ENCODE measurements at places on chromosomes 6 and 20.

- no peak for DNase-seq
These were observed 387.1 kb upstream of the FLRT3 start for GRCh38 chr20:14724468-14724867.

GRCh38 chr6:141482796-141483597 lies 649.7 kb upstream of the GJE1 start:
- DNase-seq, result no peak

GRCh38 chr6:51349857-51350256 lies 531.2 kb downstream of the TFAP2B start:
- DNase-seq, result no peak

GRCh38 chr20:53161073-53161472 lies 188.9 kb downstream of the TSHZ2 start:
- DNase-seq, result no peak

GRCh38 chr6:117072134-117072533 lies 193.2 kb upstream of the VGLL2 start:
- DNase-seq, result no peak

- DNase-seq, result no peak
These were observed 433 bp downstream of the QRSL1 start for GRCh38 chr6:106629859-106630163.

DNA sequence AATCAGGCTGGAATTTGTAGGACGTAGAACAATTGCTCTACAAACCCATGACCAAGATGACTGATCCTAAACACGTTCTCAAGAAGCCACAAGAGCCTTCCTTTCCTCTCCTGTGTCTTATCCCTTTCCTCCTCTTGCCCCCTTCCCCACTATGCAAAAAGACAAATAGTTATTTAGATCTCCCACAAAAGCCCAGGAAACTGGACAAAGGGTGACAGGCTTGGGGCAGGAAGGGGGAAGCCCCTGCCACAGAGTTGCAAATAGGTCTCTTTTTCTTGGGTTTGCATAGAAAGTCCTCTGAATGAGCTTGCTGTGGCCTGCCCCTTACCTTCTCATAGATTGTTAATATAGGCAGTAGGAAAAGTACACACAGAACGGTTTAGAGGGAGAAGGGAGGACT lies 377.1 kb upstream of the BTBD3 start:
- no peak for DNase-seq

- DNase-seq, result no peak
These were observed 3.9 kb upstream of the LY6G6D start for GRCh38 chr6:31711233-31711632.

- DNase-seq, result no peak
These were observed 80.4 kb downstream of the DACT2 start for GRCh38 chr6:168239044-168239773.

- no peak for DNase-seq
These were observed 78.8 kb upstream of the CDH4 start for GRCh38 chr20:61173267-61173666.

DNA sequence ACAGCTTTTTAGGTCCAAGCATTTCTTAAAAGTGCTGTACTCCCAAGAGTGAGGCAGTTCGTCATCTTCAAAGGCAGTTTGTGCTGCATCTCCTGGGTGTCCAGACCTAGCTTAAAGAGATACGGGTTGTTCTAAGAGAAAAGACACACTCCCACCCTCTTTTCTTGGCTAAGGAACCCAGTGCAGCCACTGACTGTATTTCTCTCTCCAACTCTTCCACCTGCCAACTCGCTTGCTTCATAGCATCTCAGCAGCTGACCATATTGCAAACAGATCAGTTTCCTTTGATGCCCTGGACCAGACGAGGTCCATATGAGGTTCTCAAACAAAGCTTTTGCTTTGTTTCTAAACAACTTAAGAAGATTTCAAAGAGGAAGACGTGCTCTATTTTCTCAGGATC lies 101.1 kb downstream of the ISM1 start:
- DNase-seq, result no peak

DNA sequence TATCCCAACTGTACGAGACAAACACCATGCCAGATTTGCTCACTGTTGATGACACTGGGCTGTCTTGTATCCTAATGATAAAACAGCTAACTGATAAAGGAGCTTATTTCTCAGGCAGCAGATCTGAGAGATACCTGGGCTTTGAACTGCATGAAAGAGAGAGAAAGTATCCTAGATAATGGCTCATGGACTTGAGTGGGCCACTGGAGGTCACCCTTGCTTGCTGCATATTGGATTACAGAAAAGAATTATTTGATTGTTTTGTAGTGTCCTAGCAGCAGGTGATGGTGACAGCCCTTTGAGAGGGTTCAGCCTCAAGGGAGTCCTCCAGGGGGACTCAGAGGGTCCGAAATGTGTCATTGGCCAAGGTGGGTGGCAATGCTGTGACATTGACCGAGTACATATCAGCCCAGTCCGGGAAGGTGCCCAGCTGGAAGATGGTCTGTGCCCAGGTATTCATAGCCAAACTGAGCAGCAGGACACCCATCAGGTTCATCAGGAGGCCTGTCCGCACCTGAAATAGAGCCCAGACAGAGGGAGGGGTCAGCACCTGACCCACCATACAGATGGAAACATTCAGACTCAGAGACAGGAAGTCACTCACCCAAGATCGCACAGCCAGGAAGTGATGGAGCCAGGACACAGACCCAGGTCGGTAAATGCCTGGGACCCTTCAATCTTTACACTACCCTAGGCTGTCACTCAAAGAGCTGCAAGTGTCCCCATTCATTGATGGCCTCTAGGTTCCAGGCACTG lies 9.4 kb upstream of the OCSTAMP start:
- no peak for DNase-seq

- DNase-seq, result no peak
These were observed 21.1 kb downstream of the PHACTR2 start for GRCh38 chr6:143698759-143699429.

GRCh38 chr6:125528621-125529041 lies 220.8 kb upstream of the HEY2 start:
- no peak for DNase-seq

- no peak for DNase-seq
These were observed at the start of gene RIPPLY2 for GRCh38 chr6:83853178-83854000. Gene RIPPLY2 (plus strand): TSS chr6:83853360. CDS start chr6:83853417, 57 bp downstream.

- no peak for DNase-seq
These were observed 329.1 kb downstream of the TFAP2B start for GRCh38 chr6:51147756-51148155.

- no peak for DNase-seq
These were observed 41.5 kb upstream of the ADGRF1 start for GRCh38 chr6:47083586-47084047.

DNA sequence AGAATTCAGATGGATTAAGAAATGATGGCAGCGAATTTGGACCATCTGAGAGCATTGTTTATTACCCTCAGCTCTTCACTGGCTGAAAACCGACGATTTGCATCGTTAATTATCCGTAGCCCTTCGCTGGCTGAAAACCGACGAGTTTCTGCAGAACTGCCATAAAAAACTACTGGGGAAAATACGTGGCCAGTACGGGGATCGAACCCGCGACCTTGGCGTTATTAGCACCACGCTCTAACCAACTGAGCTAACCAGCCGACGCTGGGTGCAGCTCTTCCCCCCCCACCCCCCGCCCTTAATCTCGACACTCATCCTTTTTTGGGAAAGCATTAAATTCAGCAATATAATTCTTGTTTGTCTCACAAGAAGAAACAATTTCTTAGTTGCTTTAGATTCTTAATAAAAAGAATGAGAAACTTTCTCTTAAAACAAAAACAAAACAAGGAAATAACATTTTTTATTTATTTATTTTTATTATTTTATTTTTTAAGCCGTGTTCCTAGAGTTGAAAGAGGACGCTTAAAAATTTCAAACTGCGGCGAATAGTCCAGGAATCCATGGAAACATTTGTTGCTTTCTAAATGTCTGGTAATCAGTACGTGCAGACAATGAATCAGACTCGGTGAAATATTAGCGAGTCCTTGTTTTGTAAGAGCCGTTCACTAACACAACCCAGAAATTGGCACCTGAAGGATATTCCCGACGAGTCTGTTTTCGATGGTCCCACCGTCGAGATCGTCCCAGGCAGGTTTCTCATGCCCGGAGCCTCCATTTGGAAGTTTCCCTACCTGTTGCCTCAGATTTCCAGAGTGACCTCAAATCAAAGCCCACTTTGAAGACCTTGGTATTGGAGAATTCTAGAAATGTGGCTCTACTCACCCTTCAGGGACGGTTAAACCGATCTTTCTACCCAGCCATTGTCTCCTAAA lies 27.8 kb downstream of the PRSS16 start:
- no peak for DNase-seq

DNA sequence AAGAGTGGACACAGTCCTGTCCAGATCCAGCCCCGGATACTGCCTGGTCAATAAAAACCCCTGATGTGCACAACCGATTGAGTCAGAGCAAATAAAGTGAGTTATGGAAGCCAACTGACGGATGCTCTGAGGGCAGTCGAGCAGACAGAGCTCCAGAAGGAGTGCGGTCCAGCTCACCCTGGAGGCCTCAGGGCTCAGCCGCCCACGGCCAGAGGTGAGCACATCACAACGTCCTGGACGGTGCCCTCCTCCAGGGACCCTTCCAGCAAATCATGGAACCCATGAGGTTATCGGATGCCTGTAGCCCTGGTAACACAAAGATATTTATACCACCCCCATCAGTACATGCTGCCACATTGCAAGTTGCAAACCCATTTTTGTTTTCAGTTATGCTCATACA lies 44.0 kb upstream of the SMOC2 start:
- no peak for DNase-seq

DNA sequence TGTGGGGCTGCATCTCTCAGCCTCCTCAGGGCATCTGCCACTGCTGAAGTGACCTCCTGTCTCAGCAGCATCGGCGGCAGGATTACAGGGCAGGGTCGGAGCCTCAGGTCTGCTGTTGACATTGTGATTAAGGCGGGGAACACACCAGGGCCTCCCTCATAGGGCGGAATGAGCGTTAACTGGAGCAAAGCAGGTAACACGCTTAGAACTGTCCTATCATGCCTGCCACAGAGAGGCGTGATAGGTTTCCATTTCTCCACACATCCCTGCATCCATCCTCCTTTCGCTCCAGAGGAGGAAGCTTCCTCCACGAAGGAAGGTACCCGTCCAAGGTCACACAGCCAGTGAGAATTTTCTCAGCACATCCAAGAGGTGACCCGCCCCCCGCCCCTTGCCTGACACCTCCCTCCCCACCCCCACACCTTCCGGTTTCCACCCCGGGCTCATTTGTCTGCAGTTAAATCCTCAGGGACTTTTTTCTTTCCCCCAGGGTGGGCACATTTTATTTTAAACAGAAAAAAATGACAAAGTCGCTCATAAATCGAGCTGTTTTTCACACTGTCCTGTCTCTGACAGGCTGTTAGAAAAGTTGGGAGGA lies 200.8 kb downstream of the TFAP2C start:
- no peak for DNase-seq

DNA sequence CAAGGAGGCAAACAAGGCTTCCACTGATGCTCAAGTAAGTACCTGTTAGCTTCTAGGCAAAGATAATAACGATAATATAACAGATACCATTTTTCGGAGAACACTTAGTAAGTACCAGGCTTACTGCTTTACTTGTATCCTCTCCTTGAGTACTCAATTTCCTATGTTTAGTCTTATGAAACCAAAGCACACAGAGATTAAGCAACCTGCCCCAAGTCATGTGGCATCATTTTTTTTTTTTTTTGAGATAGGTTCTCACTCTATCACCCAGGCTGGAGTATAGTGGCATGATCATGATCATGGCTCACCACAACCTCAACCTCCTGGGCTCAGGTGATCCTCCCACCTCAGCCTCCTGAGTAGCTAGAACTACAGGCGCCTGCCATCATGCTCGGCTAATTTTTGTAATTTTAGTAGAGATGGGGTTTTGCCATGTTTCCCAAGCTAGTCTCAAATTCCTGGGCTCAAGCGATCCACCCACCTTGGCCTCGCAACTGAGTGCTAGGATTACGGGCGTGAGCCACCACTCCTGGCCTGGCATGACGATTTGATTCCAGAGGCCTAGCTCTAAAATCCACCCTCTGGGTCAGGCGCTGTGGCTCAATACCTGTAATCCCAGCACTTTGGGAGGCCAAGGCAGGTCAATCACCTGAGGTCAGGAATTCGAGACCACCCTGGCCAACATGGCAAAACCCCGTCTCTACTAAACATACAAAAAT lies 14.0 kb downstream of the SPAG4 start:
- no peak for DNase-seq

GRCh38 chr6:113824411-113824810 lies 32.7 kb upstream of the MARCKS start:
- no peak for DNase-seq

DNA sequence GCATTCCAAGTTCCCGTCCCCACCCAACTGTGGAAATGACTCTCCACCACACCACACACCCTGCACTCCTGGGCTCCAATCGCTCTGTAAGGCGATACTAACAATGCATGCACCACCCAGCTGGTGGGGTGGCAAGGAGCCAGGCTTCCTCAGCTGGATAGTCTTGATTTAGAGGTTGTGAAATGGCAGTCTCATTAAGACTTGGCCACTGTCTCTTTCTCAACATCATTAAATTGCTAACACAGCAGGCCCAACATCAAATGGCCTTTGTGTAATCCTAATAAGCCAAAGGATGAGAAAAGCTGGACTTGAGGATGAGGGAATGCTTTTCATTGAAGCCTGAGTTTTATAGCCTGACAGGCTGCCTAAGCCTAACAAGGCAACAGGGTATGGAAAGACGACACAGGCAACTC lies 223.7 kb downstream of the GMDS start:
- DNase-seq, result no peak

- no peak for DNase-seq
These were observed 44.9 kb upstream of the DST start for GRCh38 chr6:56687551-56687950.

DNA sequence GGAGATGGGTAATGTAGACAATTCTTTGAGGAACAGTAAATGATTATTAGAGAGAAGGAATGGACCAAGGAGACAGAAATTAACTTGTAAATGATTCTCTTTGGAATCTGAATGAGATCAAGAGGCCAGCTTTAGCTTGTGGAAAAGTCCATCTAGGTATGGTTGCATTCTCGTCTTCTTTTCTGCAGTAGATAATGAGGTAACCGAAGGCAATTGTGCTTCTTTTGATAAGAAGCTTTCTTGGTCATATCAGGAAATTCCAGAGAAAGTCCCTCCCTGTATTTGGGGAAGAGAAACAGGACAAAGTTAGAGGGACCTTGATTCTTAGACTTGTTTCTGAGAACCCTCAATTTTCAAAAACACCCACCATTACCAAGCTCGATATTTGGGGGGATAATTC lies 109.1 kb upstream of the PRSS16 start:
- no peak for DNase-seq

DNA sequence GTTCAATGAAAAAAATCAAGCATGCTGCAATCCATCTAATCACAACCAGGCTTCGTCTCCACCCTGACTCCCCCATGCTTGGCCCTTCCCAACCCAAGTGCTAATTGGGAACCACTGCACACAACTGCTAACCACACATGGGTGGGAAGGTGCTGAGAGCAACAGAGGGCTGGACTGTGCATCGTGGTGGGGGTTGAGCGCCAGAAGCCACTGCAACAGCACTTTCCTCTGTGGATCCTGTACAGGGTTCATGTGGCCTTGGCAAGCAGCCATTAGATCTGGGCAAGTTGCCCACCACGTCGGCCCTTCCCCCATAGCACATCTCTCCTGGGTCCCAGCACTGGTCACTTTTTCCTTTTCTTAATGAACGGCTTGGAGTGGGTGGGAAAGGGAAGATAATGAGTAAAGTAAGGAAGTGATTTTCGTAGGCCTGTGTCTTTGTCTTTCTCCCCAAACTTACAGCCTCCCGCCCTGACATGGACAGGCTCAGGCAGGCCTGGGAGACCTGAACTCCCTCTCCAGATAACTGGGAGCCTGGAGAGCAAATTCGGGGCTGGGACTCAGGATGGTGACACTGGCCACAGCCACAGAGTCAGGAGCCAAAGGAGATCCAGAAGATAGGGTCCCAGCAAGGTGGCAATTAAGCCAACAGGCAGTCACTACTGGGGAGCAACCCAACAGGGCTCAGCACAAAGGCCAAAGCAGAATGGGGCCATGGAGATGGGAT lies 34.4 kb upstream of the MRPS10 start:
- DNase-seq, result no peak

All from activated CD8-positive, alpha-beta memory T cell treated with anti-CD3 and anti-CD28 coated beads for 4 hours (primary cell).